ENCODE measurements at places on chromosomes 3 and 15. TPM values are rescaled to one million over a fixed set of nuclear protein-coding genes. Genes with fewer than 3 reads are reported as not detected.
A peak's percentile ranks its signal among the peaks of the same experiment; 100 is the strongest.

Gene CGNL1
- 0.18 TPM for total RNA-seq

Gene ADPRH
- total RNA-seq, result 1.4 TPM

Gene DISP2
- 1.4 TPM for total RNA-seq

Gene DPH3
- total RNA-seq, result 19.0 TPM

Gene LRRK1
- 1.1 TPM for total RNA-seq

Gene INSYN1
- not detected for total RNA-seq

Gene STOML1
- 9.0 TPM for total RNA-seq

Gene ACAN
- total RNA-seq, result not detected

GRCh38 chr3:111749171-111750170, 109.6 kb upstream of the PHLDB2 start:
- DNase-seq, result no peak

GRCh38 chr3:194485881-194486539, 792 bp downstream of the ATP13A3 start:
- peak; percentile 49 for DNase-seq

DNA sequence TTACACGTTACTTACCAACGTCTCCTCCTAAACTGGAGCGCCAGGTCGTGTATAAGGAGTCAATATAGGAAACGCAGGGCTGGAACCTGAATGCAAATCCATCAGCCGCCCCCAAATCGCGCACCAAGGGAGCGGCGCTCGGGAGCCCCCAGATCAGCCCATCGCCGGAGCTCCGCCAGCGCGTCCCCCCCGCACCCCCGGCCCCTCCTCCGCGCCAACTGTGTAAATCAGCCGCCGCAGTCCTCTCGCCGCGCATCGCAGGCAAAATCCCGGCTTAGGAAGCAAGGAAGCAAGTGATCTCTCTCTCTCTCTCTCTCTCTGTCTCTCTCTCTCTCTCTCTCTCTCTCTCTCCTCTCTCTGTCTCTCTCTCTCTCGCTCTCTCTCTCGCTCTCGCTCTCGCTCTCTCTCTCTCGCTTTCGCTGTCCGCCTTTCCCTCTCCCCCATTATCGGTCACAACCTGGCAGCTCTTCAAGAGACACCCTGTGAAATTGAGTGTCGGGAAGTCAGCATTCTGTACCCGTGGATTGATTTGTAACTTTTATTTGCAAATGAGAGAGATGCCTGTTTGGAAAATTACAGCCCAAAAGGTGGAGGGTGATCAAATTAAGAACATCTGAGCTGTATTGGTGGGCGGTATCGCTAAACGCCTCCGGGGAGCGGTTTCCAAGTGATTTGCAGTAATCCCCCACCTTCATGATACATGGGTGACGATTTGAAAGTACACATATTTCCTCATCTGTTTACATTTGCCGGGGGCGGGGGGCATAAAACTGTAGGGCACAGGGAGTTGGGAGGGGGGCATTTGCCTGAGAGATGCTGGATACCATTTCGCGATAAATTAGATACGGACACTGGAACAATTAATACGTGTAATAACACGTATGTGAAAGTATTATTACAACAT, 645 bp upstream of the SLITRK3 start:
- no peak for DNase-seq

DNA sequence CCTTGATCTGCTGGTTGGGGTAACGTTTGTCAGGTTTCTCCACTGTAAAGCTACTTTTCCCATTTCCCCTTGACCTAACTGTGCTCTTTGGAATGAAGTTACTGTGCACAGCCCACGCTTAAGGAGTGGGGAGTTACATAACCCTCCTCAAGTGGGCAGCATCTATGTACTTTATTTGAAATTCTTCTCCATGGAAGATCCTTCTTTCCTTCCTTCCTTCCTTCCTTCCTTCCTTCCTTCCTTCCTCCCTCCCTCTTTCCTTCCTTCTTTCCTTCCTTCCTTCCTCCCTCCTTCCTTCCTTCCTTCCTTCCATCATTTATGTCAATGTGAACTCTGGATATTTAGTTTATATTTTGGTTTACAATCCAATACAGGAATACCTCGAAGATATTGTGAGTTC, 77.1 kb upstream of the TRA2B start:
- no peak for DNase-seq

DNA sequence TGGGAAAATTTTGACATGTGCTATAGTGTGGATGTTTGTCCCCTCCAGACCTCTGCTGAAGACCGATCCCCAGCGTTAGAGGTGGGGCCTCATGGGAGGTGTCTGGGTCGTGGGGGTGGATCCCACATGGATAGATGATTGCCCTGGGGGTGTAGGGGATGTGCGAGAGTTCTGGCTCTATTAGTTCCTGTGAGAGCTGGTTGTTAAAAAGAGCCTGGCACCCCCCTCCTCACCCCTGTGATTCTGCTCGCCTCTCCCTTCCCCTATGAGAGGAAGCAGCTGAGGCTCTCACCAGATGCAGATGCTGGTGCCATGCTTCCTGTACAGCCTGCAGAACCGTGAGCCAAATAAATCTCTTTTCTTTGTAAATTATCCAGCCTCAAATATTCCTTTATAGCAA, 67.4 kb downstream of the ATP10A start:
- DNase-seq, result no peak

- DNase-seq, result no peak
Observed at GRCh38 chr3:9361691-9362388, 1.0 kb upstream of the THUMPD3 start.

- no peak for DNase-seq
Observed at GRCh38 chr3:45612918-45613602, 18.5 kb downstream of the LIMD1 start.

GRCh38 chr3:94226078-94226477, 163.2 kb downstream of the NSUN3 start:
- DNase-seq, result no peak

DNA sequence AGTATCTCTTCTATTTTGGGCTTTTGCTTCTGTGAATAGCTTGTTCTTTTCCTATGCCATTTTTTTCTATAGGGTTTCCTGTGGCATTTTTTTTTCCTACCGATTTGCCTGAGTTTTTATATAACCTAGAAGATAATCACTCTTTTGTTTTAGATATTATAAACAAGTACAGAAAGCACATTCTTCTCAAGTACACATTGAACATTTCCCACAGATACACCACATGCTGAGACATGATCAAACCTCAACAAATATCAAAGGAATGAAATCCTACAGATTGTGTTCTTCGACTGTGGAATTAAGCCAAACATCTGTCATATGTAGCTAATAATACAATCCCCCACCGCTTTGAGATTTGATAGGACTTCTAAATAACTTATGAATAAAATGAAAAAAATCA, 9.1 kb upstream of the FEM1B start:
- DNase-seq, result no peak

- DNase-seq, result no peak
Observed at GRCh38 chr3:114427285-114428043, 133.6 kb downstream of the TIGIT start.

- no peak for DNase-seq
Observed at GRCh38 chr3:42490243-42490642, 12.2 kb upstream of the VIPR1 start.

- peak; percentile 5 for DNase-seq
Observed at GRCh38 chr3:132418916-132419315, 1.6 kb downstream of the DNAJC13 start.

GRCh38 chr15:34628577-34629152, 45.2 kb upstream of the GOLGA8B start:
- no peak for DNase-seq

DNA sequence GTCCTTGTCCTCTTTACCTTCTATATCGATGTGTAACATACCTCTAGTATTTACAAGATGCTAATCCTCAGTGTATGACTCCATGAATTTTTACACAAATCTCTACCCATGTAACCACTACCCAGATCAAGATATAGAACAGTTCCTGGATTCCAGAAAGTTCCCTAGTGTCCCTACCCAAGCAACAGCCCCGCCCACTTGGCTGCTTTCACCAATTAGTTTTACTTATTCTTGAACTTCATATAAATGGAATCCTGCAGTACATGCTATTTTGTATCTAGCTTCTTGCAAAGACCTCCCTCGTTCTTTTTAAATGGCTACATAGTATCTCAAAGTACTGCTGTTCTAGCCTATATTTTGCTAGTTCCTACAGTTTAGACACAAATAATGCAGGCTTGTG, 33.0 kb downstream of the CD276 start:
- no peak for DNase-seq

DNA sequence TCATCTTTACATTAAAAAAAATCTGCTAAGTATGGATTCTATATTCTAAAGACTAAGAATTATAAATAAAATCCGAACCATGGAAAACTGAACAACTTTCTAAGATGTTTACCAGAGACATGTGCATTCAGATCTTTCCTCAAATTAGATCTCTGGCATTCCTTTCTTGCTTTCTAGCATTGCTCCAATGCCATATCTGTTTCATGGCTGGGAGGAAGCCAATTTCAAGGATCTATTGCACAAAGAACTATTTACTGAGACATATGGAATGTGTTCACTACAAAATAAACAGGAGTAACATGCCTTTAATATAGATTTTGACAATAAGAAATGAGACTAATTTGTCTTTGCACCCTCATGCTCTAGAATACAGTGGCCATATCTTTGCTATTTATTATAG, 45.1 kb upstream of the NANOGP8 start:
- no peak for DNase-seq
